ENCODE measurements at places on chromosomes 6 and 20. TPM values are rescaled to one million over a fixed set of nuclear protein-coding genes. Genes with fewer than 3 reads are reported as not detected.

Gene ABHD16B
- total RNA-seq = not detected

- DNase-seq = no peak
Measured at GRCh38 chr20:61532736-61533135, 280.7 kb downstream of the CDH4 start.

GRCh38 chr20:13046409-13046808 is 37.6 kb downstream of the SPTLC3 start:
- DNase-seq = no peak

GRCh38 chr20:25116739-25117458 is 35.0 kb upstream of the VSX1 start:
- no peak for DNase-seq

GRCh38 chr20:17810062-17810631 is 110.4 kb downstream of the BANF2 start:
- no peak for DNase-seq
